Caco-2 (cell line): ENCODE measurements at places on chromosomes 16 and 17.

DNA sequence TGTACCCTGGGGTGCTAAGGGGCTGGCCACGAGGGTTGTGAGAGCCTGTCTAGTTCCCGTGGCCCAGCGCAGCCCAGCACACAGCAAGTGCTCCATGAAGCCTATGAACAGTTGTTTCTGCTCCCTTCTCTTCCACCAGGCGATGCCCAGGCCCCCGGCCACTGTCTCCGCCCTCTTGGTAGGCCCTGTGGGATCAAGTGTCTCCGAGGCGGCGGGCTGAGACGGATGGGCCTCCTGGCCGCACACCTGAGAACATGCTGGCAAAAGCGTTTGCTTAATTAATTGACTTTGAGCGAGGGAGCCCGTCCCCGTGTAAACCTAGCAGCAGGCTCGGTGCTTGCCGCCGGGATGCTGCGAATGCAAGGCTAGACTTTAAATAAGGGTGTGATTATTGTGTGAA, 129.7 kb upstream of the GSE1 start:
- DNase-seq: no peak

DNA sequence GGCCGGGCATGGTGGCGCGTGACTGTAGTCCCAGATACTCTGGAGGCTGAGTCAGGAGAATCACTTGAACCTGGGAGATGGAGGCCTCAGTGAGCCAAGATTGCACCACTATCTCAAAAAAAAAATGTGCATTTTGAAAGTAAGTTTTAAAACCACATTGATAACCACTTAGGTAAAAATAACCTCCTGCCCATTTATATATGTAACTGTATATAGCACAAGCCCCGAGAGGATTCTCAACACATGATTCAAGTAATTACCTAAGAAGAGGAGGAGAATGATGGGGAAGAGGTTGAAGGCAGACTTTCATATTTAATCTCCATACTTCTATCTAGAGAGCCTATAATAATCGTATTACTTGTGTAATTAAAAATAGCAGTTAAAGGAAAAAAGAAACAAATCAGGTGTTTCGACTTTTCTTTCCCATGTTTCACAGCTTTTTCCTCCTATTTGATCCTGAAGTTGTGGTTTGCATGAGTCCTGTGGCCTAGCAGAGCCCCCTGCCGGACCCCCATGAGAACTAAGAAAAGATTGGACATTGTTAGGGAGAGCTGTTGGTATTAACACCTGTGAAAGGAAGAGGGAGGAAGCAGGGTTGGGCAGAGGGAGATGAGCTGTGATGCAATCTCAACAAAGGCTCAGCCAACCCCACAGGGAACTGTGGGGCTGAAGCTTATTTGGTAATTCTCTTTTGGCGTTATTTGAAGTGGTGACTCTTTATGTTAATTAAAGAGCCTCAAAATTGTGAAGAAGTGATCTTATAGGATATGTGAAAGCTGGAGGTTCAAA, 22.1 kb downstream of the PMFBP1 start:
- DNase-seq: peak; percentile 27

GRCh38 chr16:10386517-10387100, 748 bp downstream of the ATF7IP2 start:
- no peak for DNase-seq

- no peak for DNase-seq
Measured at GRCh38 chr17:3544365-3544764, 13.2 kb downstream of the TRPV3 start.

- no peak for DNase-seq
Measured at GRCh38 chr16:80253741-80254140, 287.1 kb upstream of the DYNLRB2 start.
